Epithelial cell of alveolus of lung (primary cell): ENCODE measurements at places on chromosomes 6 and 20. TPM values are rescaled to one million over a fixed set of nuclear protein-coding genes. Genes with fewer than 3 reads are reported as not detected.

Gene EPB41L2
- total RNA-seq = 40.9 and 53.7 TPM in 2 replicates

Gene CLPSL2
- not detected in 2 replicates for total RNA-seq

Gene ANKRD60
- total RNA-seq = not detected in 2 replicates

Gene SIRPD
- total RNA-seq = not detected in 2 replicates

Gene C2
- 0.65 and 4.8 TPM in 2 replicates for total RNA-seq

Gene LST1
- 0.08 TPM in 1 of 2 replicates, not detected in the other for total RNA-seq

Gene ME1
- total RNA-seq = 20.0 and 24.0 TPM in 2 replicates

Gene SLC44A4
- total RNA-seq = 1.0 TPM in 1 of 2 replicates, not detected in the other

Gene HTR1E
- total RNA-seq = not detected in 2 replicates

Gene LSM14B
- 19.0 and 19.4 TPM in 2 replicates for total RNA-seq

Gene WFDC10B
- total RNA-seq = not detected in 2 replicates
